Keratinocyte (primary cell): ENCODE measurements at places on chromosomes 16 and 17.

DNA sequence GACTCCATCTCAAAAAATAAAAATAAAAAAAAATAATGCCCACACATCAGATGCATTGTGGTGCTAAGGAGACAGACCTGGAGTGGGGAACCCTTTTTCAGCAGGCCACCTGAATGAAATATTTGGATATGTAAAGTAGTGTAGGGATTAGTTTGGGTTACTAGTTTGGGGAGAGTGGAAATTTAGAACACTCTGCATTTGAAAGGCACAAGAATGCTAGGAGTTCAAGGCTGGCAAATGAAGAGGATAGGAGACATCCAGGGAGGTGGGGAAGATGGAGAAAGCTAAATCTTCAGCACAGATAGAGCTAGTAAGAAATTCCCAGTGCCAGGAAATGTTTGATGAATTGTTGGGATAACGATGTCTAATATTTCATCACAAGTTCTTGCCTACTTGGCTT, 298.3 kb upstream of the ERCC4 start:
- no peak for DNase-seq

DNA sequence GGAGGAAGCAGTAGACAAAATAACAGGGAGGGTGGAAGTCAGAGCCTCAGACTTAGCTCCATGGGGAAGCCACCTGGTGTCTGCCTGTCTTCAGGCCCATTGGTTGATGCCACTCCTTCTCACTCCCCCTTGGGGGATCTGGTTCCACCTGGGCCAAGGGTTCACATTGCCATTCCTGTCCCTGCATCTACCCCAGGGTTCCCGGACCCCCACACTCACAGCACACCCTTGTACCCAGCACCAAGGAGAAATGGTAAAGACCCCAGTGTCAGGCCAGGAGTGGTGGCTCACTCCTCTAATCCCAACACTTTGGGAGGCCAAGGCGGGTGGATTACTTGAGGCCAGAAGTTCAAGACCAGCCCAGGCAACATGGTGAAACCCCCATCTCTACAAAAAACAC, 1.0 kb upstream of the CA7 start:
- no peak for DNase-seq

GRCh38 chr17:20045476-20045875, 36.3 kb downstream of the SPECC1 start:
- DNase-seq = no peak

DNA sequence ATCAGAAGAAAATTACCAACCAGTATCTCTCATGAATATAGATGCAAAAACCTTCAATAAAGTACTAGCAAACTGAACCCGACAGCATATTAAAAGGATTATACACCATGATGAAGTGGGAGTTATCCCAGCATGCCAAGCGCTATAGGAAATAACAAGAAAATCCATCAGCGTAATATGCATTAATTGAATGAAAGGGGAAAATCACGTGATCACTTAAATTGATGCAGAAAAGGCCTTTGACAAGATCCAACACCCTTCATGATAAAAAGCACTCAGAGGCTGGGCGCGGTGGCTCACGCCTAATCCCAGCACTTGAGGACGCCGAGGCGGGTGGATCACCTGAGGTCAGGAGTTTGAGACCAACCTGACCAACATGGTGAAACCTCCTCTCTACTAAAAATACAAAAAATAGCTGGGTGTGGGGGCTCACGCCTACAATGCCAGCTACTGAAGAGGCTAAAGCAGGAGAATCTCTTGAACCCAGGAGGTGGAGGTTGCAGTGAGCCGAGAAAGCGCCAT, 4.8 kb downstream of the CTRB2 start:
- DNase-seq = no peak

GRCh38 chr16:1133271-1133670, 19.6 kb upstream of the CACNA1H start:
- no peak for DNase-seq

DNA sequence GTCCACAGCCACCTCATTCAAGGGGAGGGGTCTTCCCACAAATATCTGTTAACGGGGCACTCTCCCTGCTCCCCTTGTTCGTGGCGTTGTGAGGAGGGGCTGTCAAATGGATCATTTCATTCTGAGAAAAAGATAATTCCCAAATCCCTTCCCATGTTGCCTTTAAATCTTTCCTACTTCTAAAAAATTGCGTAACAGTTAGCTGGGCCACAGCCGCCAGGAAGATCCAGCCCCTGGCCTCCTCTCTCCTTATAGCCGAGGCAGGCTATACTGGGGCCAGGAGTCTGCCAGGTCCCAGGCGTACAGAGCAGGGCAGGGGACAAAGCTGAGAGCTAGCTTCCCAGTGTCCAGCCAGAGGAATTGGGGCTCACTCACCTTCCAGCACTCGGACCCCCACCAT, 430 bp downstream of the C16orf89 start:
- no peak for DNase-seq

DNA sequence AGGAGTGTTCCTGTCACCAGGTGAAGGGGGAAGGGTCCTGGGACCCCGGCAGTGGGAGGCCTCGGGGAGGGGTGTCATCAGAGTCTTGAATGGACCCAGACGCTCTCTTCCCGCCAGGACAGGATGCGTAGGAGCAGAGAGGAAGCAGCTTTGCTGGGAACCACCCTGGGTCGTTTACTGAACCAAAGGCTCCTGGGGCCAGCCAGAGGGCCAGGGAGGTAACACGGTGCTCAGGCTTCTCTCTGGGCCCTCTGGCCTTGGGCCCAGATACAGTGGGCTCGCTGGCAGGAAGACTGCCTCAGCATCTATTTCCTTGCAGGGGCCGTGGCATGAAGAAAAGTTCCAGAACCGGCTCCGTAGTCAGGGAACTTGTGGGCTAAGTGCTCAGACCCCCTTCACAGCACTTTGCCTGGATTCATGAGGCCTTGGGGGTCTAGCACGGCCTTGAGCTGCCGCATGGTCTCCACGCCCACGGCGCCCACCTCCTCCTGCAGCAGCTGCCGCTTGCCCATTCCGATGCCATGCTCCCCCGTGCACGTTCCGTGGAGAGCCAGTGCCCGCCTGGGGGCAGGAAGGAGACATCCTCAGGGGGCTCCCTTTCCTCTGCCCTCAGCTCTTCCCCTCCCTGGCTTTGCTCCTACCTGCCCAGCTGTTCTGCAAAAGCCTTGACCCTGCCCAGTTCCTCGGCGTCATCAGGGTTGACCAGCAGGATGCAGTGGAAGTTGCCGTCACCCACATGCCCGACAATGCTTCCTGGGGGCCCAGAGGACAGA, 4.4 kb downstream of the LDHD start:
- DNase-seq = no peak

GRCh38 chr17:50947782-50948543, 81.8 kb upstream of the TOB1 start:
- no peak for DNase-seq

DNA sequence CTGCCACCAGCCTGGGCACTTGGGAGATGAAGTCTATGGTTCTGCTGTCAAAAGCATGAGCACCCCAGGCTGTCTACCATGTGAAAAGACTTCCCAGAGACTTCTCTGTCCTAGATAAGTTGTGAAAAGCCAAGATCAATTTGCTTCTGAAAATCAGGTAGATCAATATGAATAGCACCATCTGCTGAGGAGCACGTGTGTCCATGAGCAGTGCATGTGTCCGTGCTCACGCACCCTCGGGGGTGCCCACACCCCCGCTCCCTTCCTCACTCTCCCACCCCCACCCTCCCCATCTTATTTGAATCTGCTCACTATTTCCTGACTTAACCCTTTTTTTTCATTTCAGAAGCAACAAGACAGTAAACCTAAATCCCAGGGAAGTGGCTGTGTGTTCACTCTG, 238.3 kb upstream of the SDK2 start:
- no peak for DNase-seq

DNA sequence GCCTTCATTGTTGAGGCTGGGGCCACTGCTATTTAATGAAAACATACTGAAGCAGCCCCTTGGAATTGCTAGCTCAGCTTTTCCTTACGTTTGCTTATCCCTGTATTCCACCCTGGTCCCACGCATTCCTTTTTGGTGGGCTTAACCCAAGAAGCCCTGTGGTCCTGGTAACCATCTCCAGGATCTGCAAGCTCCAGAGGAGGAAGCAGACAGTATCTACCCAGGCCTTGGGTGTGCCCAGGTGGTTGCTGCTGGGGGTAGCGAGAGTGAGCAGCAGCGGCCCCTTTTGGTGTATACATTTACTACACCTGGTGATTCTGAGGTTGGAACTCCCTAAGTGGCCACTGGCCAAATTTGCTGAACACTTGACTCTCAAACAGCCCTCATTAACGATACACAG, 97.7 kb downstream of the CBLN1 start:
- DNase-seq = no peak

DNA sequence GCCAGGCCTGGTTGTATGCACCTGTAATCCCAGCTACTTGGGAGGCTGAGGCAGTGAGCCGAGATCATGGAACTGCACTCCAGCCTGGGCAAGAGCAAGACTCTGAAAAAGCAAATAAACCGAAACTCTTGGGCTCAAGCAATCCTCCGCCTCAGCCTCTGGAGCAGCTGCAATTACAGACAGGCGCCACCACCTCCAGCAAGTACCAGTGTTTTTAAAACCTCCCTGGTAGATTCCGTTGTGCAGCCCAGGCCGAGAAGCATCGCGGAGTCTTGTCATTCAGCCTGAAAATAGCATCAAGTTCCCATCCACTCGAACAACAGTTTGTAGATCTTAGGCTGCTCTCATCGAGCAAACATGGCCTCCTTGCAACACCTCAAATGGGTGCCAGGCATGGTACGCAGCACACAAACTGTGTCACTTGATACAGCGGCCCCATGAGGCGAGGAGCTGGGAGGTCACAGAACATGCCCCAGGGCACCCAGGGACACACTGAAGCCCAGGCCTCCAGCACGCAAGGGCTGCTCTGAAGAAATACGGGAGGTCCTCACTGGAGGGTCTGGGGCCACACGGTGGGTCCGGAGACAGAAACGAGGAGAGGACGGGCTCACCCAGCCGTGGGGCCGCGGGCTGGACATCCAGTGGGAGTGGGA, 18.1 kb downstream of the TMC6 start:
- no peak for DNase-seq

GRCh38 chr17:81251094-81251708, 12.1 kb downstream of the NDUFAF8 start:
- no peak for DNase-seq

- DNase-seq = no peak
These were observed 17.4 kb downstream of the HS3ST3B1 start for GRCh38 chr17:14318109-14318917.

- DNase-seq = no peak
These were observed 39.5 kb upstream of the ENPP7 start for GRCh38 chr17:79690988-79691836.

GRCh38 chr16:82715833-82716232, 89.1 kb downstream of the CDH13 start:
- DNase-seq = no peak

DNA sequence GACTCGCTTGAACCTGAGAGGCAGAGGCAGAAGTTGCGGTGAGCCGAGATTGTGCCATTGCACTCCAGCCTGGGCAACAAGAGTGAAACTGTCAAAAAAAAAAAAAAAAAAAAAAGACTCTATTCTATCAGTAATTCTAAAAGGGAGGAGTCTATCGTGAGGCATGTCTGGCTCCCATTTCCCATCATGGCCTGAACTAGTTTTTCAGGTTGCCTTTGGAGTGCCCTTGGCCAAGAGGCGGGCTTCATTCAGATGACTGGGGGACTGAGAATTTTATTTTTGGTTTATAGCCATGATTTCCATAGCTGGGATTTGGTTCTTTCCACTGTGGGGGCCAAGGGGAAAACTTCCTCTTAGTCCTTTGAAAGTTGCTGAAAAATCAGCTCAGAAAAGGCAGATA, 3.5 kb upstream of the SNX29 start:
- DNase-seq = no peak

GRCh38 chr17:1498233-1498632, 5.7 kb upstream of the MYO1C start:
- DNase-seq = no peak

DNA sequence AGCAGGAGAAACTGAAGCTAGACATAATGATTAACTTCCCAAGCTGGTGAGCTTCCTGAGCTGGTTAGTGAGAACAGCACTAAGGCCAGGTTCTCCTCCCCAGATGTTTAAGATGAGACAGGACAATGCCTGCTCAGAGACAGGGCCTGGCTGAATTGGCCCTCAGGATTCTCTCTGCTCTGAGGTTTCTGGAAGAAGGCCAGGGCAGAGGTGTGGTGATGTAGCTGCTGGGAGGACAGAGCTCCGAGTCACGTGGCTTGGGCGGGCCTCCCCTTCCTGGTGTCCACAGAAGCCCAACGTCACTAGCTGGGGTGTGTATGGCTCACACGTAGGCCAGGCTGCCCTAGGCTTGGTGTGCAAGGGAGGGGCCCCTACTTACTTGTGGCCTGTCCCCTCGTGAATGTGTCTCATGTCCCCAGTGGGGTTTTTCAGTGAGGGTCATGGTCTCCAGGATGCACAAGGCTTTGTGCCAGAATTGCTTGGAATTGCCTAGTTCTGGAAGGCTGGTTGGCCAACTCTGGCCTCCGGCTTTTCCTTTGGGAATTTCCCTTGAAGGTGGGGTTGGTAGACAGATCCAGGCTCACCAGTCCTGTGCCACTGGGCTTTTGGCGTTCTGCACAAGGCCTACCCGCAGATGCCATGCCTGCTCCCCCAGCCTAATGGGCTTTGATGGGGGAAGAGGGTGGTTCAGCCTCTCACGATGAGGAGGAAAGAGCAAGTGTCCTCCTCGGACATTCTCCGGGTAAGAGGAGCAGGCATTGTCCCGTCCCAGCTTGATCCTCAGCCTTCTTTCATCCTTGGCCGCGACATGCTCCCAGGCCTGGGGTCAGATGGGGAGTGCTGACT, 3.4 kb downstream of the NOD2 start:
- DNase-seq = peak; percentile 87

DNA sequence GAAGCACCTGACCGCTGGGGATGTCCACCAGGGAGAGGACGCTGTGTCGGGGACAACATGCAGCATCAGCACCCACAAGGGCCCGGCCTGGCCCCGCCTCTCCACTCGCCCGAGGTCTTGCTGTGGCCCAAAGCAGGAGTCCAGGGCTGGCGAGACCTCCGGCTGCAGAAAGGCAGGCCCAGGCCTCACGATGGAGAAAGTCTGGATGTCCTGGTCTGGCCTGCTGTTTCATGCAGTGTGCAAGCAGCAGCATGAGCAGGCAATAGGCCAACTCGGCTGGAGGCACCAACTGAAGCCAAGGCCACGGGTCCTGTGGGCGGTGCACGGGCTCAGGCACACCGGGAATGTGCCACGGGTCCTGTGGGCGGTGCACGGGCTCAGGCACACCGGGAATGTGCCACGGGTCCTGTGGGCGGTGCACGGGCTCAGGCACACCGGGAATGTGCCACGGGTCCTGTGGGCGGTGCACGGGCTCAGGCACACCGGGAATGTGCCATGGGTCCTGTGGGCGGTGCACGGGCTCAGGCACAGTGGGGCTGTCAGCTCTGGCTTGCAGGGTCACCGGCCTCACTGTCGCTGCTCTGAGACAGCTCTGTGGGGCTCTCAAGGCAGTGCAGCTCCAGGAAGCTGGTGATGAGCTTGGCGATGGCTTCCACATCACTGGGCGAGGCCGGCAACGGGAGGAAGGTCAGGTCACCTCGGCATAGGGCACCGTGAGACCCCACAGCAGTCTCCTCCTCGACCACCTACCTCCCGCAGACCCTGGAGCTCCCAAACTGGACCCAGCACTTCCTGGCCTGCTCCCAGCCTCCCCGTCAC, 6.9 kb downstream of the CYBC1 start:
- no peak for DNase-seq

- DNase-seq = no peak
These were observed 14.9 kb downstream of the NAA60 start for GRCh38 chr16:3458278-3458851.

GRCh38 chr16:50369133-50369804, 481 bp upstream of the BRD7 start:
- no peak for DNase-seq

- no peak for DNase-seq
These were observed 6.5 kb downstream of the ABHD15 start for GRCh38 chr17:29560316-29560715.
